ENCODE measurements at places on chromosomes 5 and 9.

DNA sequence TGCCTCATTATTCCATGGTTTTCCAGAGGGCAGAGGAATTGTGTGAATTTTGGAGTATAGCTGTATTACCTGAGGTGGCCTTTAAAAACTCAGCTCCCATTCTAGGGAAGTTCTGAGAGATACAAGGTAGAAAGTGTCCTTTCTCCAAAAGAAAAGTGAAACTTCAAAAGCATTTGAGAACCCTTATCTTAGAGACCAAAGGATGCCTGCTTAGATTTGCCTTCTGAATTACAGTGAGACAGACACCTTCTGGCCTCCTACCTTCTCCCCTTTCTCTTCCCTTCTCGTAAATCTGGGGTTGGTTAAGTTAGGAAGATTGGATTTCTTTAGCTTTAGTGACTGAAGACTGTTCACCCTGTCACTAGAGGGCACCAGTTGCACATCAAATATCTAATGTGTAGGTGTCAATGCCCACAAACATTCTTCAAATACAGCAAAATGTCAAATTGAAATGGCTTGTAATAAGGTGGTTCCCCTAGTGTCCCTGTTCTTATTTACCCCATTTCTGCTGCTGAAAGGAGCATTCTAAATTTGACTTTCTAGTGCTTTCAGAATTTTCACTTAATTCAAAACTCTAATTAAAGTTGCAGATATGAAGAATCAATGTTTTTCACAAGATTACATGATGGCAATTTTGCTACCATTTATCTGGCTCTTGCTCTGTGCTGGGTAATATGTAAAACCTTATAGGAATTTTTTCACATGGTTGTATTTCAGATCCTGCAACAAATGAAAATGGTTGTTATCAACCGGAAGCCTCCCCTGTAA is 46.7 kb downstream of the PRRC1 start:
- peak; percentile 71 for DNase-seq

- DNase-seq = no peak
These were observed 354.1 kb upstream of the RFX3 start for GRCh38 chr9:3879726-3880505.

GRCh38 chr9:120742951-120743416 is 28.7 kb upstream of the MEGF9 start:
- peak; percentile 39 for DNase-seq

GRCh38 chr9:81373294-81373693 is 316.1 kb downstream of the TLE1 start:
- no peak for DNase-seq

- DNase-seq = no peak
These were observed 24.0 kb upstream of the GPR151 start for GRCh38 chr5:146539973-146540372.

DNA sequence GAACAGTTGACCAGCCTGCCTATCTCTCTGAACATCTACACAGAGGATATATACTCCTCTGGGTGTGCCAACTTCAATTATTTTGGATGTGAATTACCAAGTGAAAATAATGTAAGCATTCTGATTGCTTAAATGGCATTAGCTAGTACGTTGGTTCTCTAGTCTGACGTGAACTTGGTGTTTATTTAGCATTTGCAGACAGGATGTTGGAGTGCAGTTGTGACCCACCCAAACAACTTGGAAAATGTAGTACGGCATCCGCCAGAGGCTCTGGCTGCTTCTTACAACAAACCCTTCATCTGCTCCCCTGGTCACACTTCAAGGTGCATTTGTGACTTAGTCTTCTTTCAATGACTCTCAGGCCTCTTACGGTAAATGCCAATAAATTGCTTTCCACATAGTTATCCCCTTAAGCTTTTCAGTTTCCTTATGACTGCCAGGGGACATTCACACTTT is 616.6 kb downstream of the PDE4D start:
- DNase-seq = no peak

DNA sequence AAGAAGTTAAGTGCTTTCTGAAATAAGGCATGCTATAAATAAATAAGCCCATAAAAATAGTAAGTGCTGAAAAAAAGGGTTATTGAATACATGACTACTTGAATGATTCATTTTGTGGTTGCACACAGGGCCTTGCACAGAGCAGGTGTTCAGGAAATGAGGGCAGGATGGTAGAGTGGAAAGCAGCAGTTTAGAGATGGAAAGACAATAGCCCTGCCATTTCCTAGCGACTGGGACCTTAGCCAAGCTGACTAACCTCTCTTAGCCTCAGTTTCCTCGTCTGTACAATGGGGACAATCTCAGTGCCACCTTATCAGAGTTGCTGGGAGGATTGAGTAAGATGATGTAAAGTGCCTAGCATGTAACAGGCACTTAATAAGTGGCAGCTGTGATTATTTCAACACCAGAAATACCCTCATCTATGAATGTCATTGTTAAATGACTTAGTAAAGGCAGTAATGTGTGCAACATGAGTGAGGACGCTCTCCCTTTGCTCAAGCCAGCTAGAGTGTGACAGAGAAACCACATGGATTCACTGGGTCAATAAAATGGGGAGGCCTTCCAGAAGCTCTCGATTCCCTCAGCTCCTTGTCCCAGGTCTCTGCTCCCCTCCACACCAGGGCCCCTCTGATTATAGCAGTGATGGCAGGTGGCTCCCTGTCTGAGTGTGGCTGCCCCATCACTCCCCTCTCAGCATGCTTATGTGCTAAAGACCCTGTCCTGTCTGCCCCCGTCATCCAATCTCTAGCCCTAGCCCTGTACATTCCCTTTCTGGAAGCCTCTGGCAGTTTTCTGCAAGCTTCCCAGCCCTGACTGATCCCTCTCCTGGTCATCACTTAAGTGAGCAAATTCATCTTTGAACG is 16.0 kb upstream of the PHF19 start:
- no peak for DNase-seq

GRCh38 chr5:127656825-127657224 is 7.9 kb downstream of the CTXN3 start:
- DNase-seq = no peak

GRCh38 chr5:40480392-40480791 is 199.3 kb upstream of the PTGER4 start:
- DNase-seq = no peak

DNA sequence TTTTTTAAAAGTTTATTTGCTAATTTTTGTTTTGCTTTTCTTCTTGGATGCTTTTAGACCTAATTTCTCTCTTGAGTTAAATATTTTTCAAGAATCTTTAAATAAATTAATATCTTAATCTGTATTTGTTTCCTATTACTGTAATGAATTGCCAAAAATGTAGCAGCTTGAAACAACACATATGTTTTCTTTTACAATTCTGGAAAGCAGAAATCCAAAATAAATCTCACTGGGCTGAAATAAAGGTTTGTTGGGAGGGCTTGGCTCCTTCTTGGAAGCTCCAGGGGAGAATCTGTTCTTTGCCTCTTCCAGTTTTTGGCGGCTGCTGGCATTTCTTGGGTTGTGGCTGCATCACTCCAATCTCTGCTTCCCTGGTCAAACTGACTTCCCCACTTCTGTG is 658.1 kb upstream of the ARRDC3 start:
- no peak for DNase-seq

GRCh38 chr9:97900103-97900737 is 22.1 kb downstream of the TRMO start:
- no peak for DNase-seq

GRCh38 chr9:109989296-109989695 is 209.3 kb downstream of the PALM2AKAP2 start:
- no peak for DNase-seq

DNA sequence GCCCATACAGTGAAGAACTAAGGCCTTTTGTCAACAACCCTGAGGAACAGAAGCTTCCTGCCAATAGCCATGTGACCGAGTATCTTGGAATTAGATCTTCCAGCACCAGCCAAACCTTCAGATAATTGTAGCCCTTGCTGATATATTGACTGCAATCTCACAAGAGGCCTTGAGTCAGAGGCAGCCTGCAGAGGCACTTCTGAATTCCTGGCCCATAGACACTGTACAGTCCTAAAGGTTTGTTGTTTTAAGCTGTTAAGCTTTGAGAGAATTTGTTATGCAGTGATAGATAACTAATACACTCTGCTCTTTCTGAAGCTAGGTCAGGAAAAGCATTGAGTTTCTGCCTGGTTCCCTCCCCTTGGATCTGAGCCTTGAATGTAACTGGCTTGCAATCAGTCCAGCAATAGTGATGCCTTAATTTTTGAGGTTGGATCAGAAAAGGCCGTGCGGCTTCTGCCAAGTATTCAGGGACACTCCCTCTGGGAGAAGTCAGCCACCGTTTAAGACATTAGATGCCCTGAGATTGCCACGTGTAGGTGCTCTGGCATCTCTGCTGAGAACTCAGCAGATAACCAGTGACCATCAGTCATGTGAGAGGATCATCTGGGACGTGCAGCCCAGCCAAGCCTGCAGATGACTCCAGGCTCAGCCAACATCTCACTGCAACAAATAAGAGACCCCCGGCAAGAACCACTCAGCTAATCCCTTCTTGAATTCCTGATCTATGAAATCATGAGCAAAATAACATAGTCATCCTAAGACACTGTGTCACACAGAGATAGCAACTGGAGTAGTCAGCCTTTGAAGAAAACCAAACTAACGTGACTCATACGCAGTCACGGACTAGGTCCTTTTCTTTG is 126.8 kb upstream of the STC2 start:
- no peak for DNase-seq

DNA sequence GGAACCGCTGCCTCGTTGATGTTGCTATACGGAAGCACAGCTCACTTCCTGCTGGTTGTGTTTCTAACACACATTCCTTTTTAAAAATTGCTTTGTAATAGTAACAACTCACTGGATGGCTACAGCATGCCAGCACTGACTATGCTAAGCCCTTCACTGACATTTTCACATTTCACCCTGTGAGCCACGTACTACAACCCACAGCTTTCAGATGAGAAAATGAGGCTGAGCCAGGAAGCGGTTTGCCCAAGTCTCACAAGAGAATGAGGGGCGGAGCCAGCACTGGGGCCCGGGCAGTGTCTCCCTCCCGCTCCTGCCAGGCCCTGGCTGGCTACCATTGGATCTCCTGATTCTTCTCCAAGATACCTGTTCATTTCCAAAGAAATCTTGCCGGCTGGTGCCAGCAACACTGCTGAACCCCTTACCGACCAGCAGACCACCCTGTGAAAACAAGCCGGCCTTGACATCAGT is 38.3 kb downstream of the FAM78A start:
- DNase-seq = peak; percentile 85
